ENCODE measurements at places on chromosomes 4 and X. TPM values are rescaled to one million over a fixed set of nuclear protein-coding genes. Genes with fewer than 3 reads are reported as not detected.

DNA sequence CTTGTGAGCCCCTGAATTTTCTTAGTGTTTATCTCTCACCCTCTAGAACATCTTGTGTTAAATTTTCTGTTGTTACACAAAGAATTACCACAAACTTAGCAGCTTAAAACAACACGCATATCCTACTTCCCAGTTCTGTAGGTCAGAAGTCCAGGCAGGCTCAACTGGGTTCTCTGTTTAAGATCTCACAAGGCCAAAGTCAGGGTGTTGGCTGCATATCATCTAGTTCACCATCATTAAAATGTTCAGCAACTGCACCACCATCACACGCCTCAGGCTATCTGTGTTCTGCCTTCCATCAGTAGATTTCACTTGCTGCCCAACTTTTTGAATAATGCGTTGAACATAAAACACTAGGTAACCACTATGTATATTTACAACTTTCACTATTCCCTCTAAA, 130.5 kb downstream of the PARM1 start:
- no peak for DNase-seq
- H3K4me1 ChIP-seq, result no peaks in the 10 kb centered on the region
- no peaks in the 10 kb centered on the region for H3K27me3 ChIP-seq
- H3K4me3 ChIP-seq, result no peak overlapping the region
- no peak overlapping the region for H3K27ac ChIP-seq

- H3K27ac ChIP-seq, result no peak overlapping the region
- peak; percentile 29 for DNase-seq
- H3K4me1 ChIP-seq, result no peaks in the 10 kb centered on the region
- no peak overlapping the region for H3K4me3 ChIP-seq
- H3K36me3 ChIP-seq, result no peaks in the 10 kb centered on the region
These were observed 223.1 kb upstream of the DMD start for GRCh38 chrX:33434256-33435092.

- H3K27me3 ChIP-seq, result no peaks in the 10 kb centered on the region
- no peak for DNase-seq
- no peaks in the 10 kb centered on the region for H3K36me3 ChIP-seq
- H3K4me1 ChIP-seq, result no peaks in the 10 kb centered on the region
- H3K4me3 ChIP-seq, result no peak overlapping the region
- H3K27ac ChIP-seq, result no peak overlapping the region
These were observed 150.3 kb downstream of the GPAT3 start for GRCh38 chr4:83686166-83686565.

The PAK3 gene
- 1.1 TPM for total RNA-seq

GRCh38 chrX:51395810-51396728, 63.4 kb downstream of the NUDT10 start:
- peaks cover 17% of the 10 kb centered on the region for H3K4me1 ChIP-seq
- H3K27me3 ChIP-seq, result peaks cover 4% of the 10 kb centered on the region
- H3K4me3 ChIP-seq, result peak overlapping the region; percentile 84
- H3K36me3 ChIP-seq, result no peaks in the 10 kb centered on the region
- peak overlapping the region; percentile 65 for H3K27ac ChIP-seq

GRCh38 chr4:2077537-2078460, 18.7 kb downstream of the NAT8L start:
- H3K27ac ChIP-seq, result no peak overlapping the region
- H3K27me3 ChIP-seq, result no peaks in the 10 kb centered on the region
- no peak overlapping the region for H3K4me3 ChIP-seq
- no peaks in the 10 kb centered on the region for H3K4me1 ChIP-seq
- no peaks in the 10 kb centered on the region for H3K36me3 ChIP-seq
- DNase-seq, result no peak

- H3K4me1 ChIP-seq, result no peaks in the 10 kb centered on the region
- H3K4me3 ChIP-seq, result no peak overlapping the region
- DNase-seq, result no peak
- no peaks in the 10 kb centered on the region for H3K27me3 ChIP-seq
These were observed 873.4 kb upstream of the PCDH10 start for GRCh38 chr4:132275583-132276121.

GRCh38 chrX:137432609-137433008, 133.3 kb upstream of the ZIC3 start:
- no peak overlapping the region for H3K4me3 ChIP-seq
- DNase-seq, result peak; percentile 11
- peaks cover 4% of the 10 kb centered on the region for H3K36me3 ChIP-seq
- no peak overlapping the region for H3K27ac ChIP-seq

The HERC5 gene
- total RNA-seq, result 21.1 TPM

The PPEF1 gene
- total RNA-seq, result 0.97 TPM

- no peaks in the 10 kb centered on the region for H3K27me3 ChIP-seq
- DNase-seq, result no peak
- H3K4me3 ChIP-seq, result no peak overlapping the region
These were observed 303.8 kb downstream of the SPOCK3 start for GRCh38 chr4:166930464-166930863.

The VSIG4 gene
- 0.22 TPM for total RNA-seq

The RAI2 gene
- total RNA-seq, result 1.5 TPM

GRCh38 chrX:96474029-96474740, 210.5 kb upstream of the DIAPH2 start:
- peaks cover 13% of the 10 kb centered on the region for H3K27me3 ChIP-seq
- no peak overlapping the region for H3K27ac ChIP-seq
- H3K4me1 ChIP-seq, result no peaks in the 10 kb centered on the region
- H3K36me3 ChIP-seq, result no peaks in the 10 kb centered on the region

The TMEM271 gene
- not detected for total RNA-seq

- peak overlapping the region; percentile 86 for H3K27ac ChIP-seq
- H3K36me3 ChIP-seq, result peaks cover 12% of the 10 kb centered on the region
- peaks cover 76% of the 10 kb centered on the region for H3K4me1 ChIP-seq
- H3K4me3 ChIP-seq, result peak overlapping the region; percentile 23
- H3K27me3 ChIP-seq, result no peaks in the 10 kb centered on the region
These were observed 14.9 kb downstream of the TIFA start for GRCh38 chr4:112270640-112271421.

DNA sequence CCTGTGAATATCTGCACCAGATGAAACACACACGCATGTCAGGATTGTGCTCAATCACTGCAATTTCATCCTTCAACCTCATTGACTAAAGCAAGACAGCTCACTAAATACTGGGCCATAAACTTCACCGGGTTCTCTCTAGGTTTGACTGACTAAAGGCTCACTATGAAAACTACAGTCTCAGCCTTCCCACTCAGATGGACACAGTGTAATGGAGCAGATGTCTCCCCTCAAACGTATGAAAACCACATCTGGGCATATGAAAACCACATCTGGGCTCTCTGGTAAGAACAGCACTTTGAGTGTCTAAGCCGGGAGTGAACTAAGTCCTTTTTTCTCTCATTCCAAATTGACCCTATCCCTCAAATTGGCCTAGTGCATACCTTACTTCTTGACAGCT, 15.2 kb downstream of the GEMIN8 start:
- H3K36me3 ChIP-seq, result peaks cover 14% of the 10 kb centered on the region
- DNase-seq, result no peak
- peaks cover 7% of the 10 kb centered on the region for H3K27me3 ChIP-seq
- H3K27ac ChIP-seq, result no peak overlapping the region
- no peak overlapping the region for H3K4me3 ChIP-seq

The POLA1 gene
- 26.7 TPM for total RNA-seq

DNA sequence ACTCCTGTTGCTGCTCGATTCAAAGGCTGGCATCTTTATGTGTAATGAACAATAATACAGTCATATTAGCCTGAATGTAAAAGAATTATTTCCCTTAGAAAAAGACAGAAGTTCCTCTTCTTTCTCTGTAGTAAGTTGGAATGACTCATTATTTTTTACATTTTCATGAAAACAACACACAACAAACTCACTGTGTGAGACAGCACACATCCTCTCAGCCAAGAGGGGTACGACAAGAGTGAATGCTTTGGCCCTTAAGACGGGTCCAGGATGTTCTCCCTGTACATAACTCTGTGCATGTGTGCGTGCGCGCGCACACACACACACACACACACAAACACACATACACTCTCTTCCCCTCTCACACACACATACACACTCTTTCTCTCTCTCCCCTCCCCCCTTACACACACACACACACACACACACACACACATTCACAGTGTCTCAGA, 72.8 kb downstream of the MANBA start:
- no peak overlapping the region for H3K27ac ChIP-seq
- no peak overlapping the region for H3K4me3 ChIP-seq
- DNase-seq, result no peak
- no peaks in the 10 kb centered on the region for H3K27me3 ChIP-seq

The ELOVL6 gene
- 15.8 TPM for total RNA-seq

The GPR78 gene
- not detected for total RNA-seq

DNA sequence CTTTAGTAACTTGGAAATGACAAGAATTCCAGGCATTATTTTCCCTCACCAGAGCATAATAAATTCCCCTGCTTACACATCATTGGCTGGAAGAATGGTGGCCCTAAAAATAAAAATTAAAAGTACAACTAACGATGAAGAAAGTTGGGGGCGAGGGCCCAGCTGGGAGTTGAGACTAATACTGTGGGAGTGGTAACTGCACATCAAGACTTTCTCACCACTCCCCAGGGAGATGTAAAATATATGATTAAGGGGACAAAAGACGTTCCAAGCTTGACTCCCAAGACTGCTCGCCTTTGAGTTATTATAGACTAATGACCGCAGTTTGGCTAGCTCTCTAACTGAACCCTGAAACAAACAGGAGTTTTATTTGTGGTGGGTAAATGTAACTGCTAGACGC, 30.0 kb downstream of the SMIM31 start:
- no peaks in the 10 kb centered on the region for H3K4me1 ChIP-seq
- DNase-seq, result no peak

- H3K4me1 ChIP-seq, result no peaks in the 10 kb centered on the region
- H3K36me3 ChIP-seq, result peaks cover 2% of the 10 kb centered on the region
- H3K27ac ChIP-seq, result no peak overlapping the region
These were observed 251.8 kb upstream of the GALNTL6 start for GRCh38 chr4:171561419-171561818.

DNA sequence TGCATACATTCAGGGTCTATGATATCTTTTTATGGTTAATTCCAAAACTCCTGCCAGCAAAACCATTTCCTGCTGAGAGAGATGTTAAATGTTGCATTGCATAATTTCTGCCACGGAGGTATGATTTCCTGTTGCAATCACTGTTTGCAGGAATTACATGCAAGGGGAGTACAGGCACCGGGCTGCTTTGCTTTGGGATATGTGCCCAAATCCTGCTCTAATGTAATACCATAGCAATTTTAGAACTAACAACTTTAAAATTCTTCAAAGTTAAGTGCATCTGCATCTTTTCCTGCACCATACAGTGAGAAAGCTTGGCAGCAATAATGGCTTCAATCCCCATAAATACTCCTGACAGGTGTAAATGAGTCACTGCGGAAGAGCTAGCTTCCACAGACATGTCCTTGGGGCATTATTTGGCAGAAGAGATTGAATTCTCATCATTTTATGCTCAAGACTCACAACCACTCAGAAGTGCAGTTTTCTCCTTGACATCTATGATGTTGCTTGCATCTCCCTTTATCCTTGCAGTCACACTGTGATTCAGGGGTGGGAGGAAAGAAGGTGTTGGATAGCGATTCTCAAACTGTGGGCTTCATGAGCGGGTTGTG, 29.6 kb downstream of the TRIM2 start:
- DNase-seq, result no peak
- no peak overlapping the region for H3K27ac ChIP-seq
- peaks cover 19% of the 10 kb centered on the region for H3K4me1 ChIP-seq
- H3K4me3 ChIP-seq, result no peak overlapping the region
- no peaks in the 10 kb centered on the region for H3K36me3 ChIP-seq

DNA sequence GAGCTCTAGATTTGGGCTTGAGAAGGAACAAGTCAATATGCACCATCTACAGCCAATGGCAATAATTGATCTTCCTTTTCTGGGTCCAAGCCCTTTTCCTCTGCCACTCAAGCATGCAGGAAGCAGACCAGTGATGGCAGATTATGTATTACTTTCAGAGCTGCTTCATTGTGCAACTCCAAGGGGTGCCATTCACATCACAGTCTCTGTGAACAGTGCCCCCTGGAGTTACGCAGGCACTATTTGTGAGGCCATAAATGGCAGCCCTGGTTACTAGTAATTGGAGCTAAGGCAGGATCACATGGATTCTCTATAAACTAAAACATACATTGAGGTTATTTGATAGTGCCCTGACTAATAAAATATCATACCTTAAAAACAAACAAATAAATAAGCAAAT, 313.4 kb upstream of the SLC7A11 start:
- DNase-seq, result no peak
- H3K36me3 ChIP-seq, result no peaks in the 10 kb centered on the region
- no peak overlapping the region for H3K4me3 ChIP-seq
- no peak overlapping the region for H3K27ac ChIP-seq

The STATH gene
- not detected for total RNA-seq

The DGKK gene
- total RNA-seq, result not detected

DNA sequence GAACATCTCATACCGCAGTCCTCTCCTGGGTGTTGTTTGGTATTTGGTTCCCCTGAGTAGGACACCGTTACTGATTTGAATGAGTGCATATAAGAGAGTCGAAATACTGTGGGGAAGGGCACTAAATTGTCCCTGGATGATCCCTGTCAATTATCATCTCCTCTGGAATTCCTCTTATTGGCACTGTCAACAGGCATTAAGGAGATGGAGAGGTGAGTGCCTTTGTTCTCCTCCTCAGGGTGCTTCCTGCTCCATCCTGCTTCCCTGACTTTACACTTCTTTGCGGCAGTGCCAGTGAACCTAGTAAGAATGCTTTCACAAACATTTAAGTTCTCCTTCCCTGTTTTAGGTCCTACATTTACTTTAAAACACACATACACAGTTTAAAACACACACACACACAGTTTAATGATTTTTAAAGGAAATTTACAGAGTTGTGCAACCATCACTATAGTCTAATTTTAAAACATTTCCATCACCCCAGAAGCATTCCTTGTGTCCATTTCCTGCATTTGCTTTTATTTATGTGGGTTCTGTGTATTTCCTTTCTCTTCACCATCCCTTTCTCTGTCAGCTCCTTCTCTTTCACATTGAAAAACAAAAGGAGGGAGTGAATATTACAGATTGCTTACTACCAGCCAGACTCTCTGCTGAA, 20.9 kb upstream of the ZRSR2 start:
- no peaks in the 10 kb centered on the region for H3K27me3 ChIP-seq
- DNase-seq, result no peak
- H3K4me1 ChIP-seq, result peaks cover 6% of the 10 kb centered on the region
- peaks cover 3% of the 10 kb centered on the region for H3K36me3 ChIP-seq
- peak overlapping the region; percentile 34 for H3K27ac ChIP-seq
- H3K4me3 ChIP-seq, result no peak overlapping the region

Data from activated T-cell treated with anti-CD3 and anti-CD28 coated beads, Interleukin-2, amount 50 U/mL, for 72 hours (primary cell).